CD4-positive, alpha-beta T cell treated with Interleukin-12 subunit alpha and Interleukin-12 subunit beta, for 1 hour (primary cell): ENCODE measurements at places on chromosomes 5 and 9.

GRCh38 chr5:77795268-77795667, 19.1 kb upstream of the TBCA start:
- DNase-seq: no peak

DNA sequence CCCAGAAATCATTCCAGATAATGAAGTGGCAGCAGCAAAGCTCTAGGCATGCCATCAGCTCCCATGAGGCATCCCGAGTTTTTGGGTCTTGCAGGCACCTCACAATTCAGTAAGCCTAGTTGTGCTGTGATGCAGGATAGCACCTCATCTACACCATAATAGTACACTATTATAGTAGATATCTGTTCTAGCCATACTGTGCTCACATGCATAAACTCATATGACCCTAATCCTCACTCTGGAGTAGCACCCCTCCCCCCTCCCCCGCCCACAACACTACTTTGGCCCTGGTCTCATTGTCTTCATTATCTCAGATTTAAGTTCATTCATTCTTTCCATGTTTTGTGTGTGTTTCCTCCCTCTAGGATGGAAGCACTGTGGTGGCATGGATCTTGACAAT, 102.5 kb upstream of the PITX1 start:
- no peak for DNase-seq

GRCh38 chr9:19969721-19970120, 180.9 kb upstream of the SLC24A2 start:
- DNase-seq: no peak

DNA sequence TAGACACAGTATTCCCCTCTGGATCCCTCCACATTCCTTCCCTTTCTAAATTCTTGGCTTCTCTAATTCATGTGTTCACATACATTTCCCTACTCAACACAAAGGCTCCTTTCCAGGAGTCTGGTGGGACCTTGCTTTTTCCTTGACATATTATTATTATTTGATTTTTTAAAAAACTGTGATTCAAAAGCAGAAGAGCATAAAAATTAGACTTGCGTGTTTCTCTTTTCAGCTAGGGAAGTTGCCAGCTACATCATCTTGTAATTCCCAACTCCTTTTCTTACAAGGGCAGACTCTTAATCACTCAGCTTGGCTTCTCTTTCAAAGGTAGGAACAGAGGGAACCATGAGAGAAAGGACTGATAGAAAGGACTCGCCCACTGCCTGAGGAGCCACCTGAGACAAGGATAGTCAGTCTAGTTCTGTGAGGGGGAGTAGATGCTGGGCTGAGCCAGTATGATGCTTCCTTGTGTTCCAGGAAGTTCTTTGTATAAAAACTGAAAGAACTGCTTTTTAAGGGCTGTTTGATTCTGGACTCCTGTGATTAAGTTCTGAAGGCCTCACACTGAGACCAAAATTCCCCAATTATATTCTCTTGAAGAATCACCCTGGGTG, 51.0 kb upstream of the DPYSL3 start:
- DNase-seq: no peak

DNA sequence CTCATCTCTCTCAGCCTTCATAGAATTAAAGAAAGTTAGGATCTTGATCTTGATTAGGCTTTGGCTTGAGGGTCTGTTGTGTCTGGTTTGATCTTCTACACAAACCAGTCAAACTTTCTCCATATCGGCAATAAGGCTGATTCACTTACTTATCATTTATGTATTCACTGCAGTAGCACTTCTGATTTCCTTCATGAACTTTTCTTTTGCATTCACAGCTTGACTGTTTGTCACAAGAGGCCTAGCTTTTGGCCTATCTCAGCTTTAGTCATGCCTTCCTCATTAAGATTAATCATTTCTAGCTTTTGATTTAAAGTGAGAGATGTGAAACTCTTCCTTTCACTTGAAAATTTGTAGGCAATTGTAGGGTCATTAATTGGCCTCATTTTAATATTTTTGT, 62.8 kb downstream of the SH3RF2 start:
- no peak for DNase-seq

- DNase-seq: peak; percentile 1
Measured at GRCh38 chr5:72556351-72557166, 49.3 kb upstream of the ZNF366 start.

DNA sequence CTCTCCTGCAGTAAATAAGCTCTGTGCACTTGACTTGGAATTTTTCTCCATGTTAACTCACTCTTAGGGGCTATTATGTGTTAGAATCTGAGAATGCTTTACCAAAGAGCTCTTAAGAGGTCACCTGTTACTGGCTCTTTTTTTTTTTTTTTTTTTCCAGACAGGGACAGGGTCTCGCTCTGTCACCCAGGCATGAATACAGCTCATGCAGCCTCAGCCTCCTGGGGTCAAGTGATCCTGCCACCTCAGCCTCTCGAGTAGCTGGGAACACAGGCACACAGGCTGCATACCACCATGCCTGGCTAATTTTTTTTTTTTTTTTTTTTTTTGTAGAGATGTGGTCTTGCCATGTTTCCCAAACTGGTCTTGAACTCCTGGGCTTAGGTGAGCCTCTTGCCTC, 22.1 kb downstream of the HMGXB3 start:
- DNase-seq: no peak

DNA sequence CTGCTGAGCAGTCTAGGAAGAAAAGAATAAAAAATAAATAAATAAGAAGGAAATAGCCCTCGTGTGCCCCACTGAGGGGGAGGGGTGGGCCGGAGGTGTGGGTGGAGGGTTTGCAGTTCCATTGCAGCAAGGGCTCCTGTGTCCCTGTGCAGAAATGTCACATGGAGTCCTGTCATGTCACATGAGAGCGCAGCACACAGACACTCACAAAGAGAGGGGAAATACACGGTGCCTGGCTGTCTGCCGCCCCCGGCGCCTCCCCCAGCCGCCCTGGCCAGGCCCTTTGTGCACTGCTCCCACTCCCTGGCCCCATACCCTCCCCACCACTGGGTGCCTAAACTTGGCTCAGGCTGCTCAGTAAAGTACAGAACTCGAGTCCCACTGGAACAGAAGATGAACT, 55.6 kb upstream of the SPTLC1 start:
- DNase-seq: no peak

GRCh38 chr5:97847920-97848631, 665.0 kb upstream of the RIOK2 start:
- no peak for DNase-seq
